ENCODE measurements at places on chromosomes 5 and 9. TPM values are rescaled to one million over a fixed set of nuclear protein-coding genes. Genes with fewer than 3 reads are reported as not detected.
A peak's percentile ranks its signal among the peaks of the same experiment; 100 is the strongest.

The NDOR1 gene
- polyA plus RNA-seq: 11.8 TPM

The INSL6 gene
- not detected for polyA plus RNA-seq

DNA sequence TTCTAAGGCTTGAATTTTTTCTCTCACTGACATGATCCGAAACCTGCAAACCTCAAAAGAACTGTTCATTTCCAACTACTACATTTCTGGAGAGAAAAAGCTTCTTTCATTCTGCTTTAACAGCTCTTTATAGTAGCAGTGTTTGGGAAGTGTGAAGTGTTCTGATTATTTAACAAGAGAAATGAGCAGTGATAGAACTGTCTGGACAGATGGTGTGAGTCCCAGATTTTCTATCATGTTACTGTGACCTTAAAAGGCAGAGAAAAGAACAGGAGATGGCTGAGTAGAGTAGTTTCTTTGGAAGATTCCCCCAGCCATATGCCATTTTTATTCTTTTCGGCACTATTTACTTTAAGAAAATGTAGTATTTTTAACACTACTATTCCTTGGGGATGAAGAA lies 41.3 kb upstream of the TAL2 start:
- H3K4me3 ChIP-seq: no peak overlapping the region
- no peaks in the 10 kb centered on the region for H3K4me1 ChIP-seq
- peaks cover 2% of the 10 kb centered on the region for H3K36me3 ChIP-seq
- H3K27me3 ChIP-seq: no peaks in the 10 kb centered on the region

- no peak for DNase-seq
- H3K36me3 ChIP-seq: no peaks in the 10 kb centered on the region
- no peaks in the 10 kb centered on the region for H3K4me1 ChIP-seq
- no peak overlapping the region for H3K27ac ChIP-seq
These were observed 5.1 kb upstream of the CAST start for GRCh38 chr5:96657068-96657467.

- no peaks in the 10 kb centered on the region for H3K36me3 ChIP-seq
- H3K27ac ChIP-seq: no peak overlapping the region
- no peak for DNase-seq
- no peak overlapping the region for H3K4me3 ChIP-seq
- H3K4me1 ChIP-seq: no peaks in the 10 kb centered on the region
These were observed 292.4 kb downstream of the ZNF608 start for GRCh38 chr5:124454081-124454480.

DNA sequence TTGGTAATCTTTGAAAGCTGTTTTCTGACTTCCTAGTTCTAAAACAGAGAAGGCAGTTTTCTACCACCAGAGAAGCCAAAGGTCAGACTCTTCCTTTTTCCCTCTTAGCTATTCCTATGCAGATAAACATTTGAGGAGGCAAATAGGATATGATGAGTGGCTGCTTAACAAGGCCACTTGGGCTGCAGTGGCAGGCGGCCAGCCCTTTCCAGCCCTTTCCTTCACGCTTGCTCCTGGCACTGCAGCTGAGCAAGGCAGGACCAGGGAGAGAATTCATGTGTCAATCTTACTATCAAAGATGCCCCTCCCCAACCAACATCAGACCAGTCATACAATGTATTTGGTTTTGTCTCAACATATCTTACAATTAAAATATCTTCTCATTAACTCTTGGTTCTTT lies 36.8 kb upstream of the RNF38 start:
- no peak overlapping the region for H3K27ac ChIP-seq
- H3K36me3 ChIP-seq: no peaks in the 10 kb centered on the region
- peak; percentile 18 for DNase-seq
- H3K27me3 ChIP-seq: no peaks in the 10 kb centered on the region
- no peaks in the 10 kb centered on the region for H3K4me1 ChIP-seq
